ENCODE measurements at places on chromosomes 2 and 18. TPM values are rescaled to one million over a fixed set of nuclear protein-coding genes. Genes with fewer than 3 reads are reported as not detected.

SPATA3 gene
- not detected for total RNA-seq

MCM6 gene
- 33.1 TPM for total RNA-seq

CYBRD1 gene
- 9.6 TPM for total RNA-seq

INHA gene
- not detected for total RNA-seq

MC2R gene
- total RNA-seq = not detected

SLC23A3 gene
- 0.28 TPM for total RNA-seq

TNS1 gene
- total RNA-seq = 4.3 TPM

NTSR2 gene
- not detected for total RNA-seq

SMARCAL1 gene
- 20.7 TPM for total RNA-seq

SLC66A3 gene
- 20.6 TPM for total RNA-seq

RGPD3 gene
- 0.09 TPM for total RNA-seq

SERPINB10 gene
- total RNA-seq = 0.28 TPM

ADRA2B gene
- total RNA-seq = not detected

GALR1 gene
- not detected for total RNA-seq

PTPRM gene
- total RNA-seq = 22.3 TPM

RNF181 gene
- 206 TPM for total RNA-seq

NMS gene
- total RNA-seq = not detected

PXDN gene
- 57.2 TPM for total RNA-seq

OR6B2 gene
- not detected for total RNA-seq

SLC38A11 gene
- not detected for total RNA-seq

SAG gene
- not detected for total RNA-seq

EML4 gene
- 21.5 TPM for total RNA-seq

Data from airway epithelial cell (primary cell).